ENCODE measurements at places on chromosomes 7 and 10. TPM values are rescaled to one million over a fixed set of nuclear protein-coding genes. Genes with fewer than 3 reads are reported as not detected.

DNA sequence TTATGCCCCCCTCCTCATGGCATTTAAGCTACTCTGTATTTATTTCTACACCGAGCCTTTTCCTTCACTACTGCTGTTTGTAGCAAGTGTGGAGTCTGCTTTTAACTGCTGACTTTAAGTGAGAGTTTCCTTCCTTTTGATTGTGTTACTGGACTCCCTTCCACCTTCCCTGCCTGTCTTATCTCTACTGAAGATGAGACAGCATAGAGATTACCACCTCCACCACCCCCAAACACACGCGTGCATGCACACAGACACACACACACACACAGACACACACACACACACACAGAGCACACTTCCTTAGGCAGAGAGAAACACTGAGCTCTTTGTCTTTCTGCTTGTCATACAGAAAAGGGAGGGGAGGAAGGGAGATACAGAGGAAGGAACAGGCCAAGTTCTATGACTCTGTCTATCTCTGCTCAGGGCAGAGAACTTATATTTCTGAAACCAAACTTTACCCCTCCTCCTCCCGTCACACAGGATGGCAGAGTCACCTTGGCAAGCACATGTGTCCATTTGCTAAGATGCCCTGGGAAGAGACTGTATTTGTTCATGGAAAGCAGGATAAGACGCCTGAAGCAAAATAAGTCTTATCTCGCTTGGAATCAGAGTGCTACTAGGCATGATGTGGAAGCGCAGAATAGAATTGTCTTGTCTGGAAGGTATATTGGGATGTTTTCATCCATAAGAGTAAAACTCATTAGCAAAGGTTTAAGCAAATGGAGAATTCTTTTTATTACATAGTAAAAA, 81.8 kb upstream of the CAV2 start:
- no peak for DNase-seq

DNA sequence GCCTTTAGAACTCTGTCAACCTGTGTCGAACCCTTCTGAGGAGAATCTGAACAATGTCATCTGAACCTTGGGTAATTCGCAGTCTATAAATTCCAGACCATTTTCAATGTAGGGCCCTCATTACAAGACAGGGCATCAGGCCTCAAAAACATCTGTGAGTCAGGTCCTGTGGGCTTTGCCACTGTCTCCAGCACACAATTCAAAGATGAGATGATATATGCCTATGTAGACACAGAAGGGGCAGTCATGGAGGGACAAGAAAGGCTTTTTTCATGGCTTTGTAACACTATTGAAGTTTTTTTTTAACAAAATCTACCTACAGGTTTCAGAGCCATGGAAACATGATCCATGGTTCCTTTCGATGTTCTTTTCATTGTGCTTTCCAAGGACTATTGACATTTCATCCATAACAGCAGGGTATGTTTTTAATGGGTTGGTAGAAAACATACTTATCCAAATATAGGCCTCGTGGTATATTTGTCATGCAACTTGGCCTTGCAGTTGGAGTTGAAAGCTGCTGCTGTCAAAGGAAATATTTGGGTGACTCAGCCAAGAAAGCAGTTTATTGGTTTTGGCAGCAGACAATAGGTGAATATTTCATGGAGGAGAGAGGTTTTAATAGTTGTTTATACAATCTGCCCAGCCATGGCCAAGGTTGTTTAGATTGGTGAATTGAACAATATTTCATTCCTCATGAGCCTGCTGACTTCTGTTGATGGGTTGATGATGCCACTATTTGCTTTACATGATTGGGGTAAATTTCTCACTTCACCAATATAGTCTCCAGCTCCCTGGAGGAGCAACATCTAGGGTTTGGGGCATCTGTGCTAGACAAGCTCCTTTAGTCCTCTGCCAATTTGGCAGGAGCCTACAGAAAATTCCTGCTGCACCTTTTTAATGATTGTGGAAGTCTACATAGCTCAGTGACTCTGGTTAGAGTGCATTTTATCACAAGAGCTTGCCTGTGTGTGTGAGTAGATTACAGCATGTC, 158.4 kb upstream of the TMEM72 start:
- DNase-seq, result peak; percentile 97

ASIC3 gene
- total RNA-seq, result 0.53 TPM

- no peak for DNase-seq
Observed at GRCh38 chr7:12957487-12957886, 270.1 kb downstream of the ARL4A start.

DNA sequence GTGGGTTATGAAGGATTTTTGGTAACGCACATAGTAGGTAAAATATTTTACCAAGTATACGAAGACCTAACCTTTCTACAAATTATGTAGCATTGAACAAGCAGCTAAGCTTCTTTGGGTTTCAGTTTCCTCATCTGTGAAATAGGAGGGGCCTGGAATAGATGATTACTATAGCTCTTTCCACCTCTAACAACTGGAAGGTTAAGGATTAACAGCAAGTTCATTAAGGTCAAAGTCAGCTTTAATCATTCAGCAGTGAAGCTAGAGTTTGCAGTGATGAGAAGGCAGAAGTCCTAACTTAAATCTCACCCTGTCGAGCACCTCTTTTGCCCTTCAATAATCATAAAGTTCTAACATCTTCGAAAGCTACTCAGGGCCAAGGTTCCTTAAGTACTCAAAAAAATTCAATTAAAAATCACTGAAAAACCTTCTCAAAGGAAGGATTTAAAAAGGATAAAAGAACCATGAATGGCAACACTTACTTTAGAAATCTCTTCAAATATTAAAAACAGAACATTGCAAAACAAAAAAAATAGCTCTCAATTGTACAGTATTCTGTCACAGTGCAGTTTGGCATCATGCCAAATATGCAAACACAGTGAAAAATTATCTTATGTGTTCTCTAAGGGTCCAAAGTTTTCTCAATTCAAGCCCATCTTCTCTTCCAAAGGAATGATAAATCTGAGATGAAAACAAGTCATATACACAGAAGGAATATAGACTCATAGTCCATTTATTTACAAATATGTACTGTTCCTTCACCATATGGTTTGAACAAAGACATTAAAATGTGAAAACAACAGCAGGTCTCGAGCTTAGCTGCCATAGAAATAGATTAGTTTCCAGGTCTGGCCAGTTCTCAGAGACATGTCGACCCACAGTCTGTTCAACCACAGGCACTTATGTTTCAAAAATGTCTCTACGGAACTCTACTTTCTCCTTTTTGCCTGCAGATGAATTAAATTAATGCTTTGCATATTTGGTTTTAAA, 152.0 kb upstream of the SLC13A1 start:
- no peak for DNase-seq

All from A172 (cell line).